Activated T-cell treated with anti-CD3 and anti-CD28 coated beads, Interleukin-2, amount 50 U/mL, for 24 hours (primary cell): ENCODE measurements at places on chromosomes 7 and 10.
A peak's percentile ranks its signal among the peaks of the same experiment; 100 is the strongest.

- DNase-seq, result no peak
Observed at GRCh38 chr7:77266291-77266794, 66.7 kb upstream of the FGL2 start.

DNA sequence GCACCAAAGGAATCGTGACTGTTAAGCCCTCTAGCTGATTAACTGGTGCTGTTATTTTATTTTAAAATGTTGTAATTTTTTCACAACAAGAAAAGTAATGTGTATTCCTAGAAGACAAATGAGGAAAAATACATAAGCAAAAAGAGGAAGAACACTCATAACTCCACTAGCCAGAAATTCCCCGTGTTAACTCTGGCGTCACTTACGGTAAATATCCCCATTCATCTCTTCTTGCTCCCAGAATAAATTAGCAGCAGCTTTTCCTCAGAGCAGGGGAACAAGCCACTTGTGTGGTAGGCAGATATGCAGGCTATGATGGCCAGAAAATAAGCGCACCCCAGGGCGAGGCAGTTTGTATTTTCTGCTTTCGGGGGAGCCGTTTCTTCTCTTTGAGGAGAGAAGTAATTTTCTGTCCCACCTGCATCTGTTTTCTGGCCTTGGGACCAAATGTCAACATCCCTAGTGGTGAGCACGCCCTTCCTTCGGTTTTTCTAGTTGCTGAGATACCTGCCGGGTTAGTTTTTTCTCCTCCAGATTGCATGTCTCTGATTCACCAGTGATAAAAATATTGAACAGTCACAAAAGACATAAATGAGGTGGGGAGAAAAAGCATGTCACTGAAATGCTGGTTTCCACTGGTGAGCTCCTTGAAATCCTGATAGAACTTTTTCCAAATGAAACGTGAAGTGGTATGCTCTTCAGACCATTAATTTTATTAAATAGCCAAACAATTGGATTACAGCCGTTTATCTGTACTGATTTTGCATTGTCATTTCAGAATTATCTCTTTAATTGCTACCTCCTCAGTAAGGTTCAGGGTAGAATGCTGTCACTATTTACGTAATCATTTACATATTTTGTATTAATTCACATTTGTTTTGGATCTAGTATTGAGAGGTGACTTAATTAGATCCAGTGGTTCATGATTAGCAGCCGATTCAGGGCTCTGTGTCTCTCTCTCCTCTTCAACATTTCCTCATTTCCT, 268.1 kb downstream of the CAMK1D start:
- DNase-seq, result no peak

- no peak for DNase-seq
Observed at GRCh38 chr7:88147949-88148348, 71.9 kb downstream of the SRI start.

DNA sequence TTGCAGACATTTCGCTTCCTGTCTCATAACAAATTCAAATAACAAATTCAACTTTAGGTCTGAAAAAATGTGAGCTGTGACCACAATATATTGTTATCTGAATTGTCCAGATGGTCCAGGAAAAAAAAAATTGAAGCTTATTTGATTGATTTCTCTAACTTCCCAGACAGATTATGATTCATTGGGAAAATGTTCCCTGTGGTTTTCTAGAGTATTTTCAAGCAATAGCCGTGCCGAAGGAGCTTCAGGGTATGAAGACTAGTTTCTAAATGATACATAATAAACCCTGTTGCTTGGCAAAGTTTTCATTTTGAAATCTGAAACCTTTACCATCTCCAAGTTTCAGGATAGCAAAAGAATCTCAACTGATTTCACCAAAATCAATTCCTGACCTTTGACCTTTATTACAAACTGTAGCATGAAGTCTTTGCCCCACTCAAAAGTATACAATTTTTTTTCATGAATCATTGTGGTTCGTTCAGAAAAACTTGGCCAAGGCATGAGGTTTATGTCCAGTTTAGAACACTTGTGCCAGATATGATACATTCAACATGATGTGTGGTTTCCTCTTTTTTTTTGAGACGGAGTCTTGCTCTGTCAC, 109.9 kb downstream of the JCAD start:
- no peak for DNase-seq

GRCh38 chr7:1693991-1694524, 24.0 kb downstream of the ELFN1 start:
- DNase-seq, result peak; percentile 20

DNA sequence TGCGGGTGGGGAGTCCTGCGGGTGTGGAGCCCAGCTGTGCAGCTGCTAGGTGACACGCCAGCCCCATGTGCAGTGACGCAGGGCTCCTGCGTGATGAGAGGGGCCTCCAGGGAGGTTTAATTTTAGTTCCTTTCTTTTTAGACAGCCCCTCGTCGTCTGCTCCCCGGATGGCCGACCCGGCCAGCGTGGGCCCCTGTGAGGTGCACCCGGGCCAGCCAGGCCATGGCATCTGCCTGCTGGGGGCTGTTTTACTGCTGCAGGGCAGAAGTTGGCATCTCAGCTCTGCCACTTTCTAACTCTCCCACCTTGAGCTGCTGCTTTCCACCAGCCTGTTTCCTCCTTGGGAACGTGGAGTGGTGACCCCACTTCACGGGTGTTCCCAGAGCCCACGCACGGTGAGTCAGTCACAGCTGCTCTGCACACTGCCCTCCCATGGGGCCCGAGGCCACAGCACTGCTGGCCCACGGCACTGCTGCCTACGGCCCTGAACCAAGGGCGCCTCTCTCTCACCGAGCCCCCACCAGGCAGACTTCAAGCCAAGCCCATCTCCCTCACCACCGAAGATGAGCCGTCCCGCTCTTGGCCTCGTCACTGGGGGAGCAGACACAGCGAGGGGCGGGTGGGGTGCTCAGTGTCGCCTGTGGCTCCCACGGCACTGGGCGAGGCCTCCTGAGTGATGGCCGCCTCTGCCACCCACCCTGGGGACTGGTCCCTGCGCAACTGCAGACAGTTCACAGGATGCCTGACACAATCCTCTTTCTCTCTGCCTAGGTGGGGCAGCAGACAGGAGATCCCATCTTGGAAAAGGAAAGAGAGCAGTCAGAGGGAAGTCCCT, 21.3 kb downstream of the CYP2W1 start:
- DNase-seq, result no peak

DNA sequence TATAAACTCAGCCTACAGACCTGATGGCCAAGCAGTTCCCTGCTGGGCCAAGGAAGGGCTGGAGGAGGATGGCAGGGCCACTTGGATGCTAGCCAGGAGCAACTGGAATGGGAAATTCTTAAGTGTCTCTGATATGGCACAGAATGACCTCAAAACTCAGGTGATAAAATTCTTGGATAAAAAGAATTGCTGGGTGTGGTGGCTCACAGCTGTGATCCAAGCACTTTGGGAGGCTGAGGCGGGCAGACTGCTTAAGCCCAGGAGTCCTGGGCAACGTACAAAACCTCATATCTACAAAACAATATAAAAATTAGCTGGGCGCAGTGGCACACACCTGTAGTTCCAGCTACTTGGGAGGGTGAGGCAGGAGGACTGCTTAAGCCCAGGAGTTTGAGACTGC, 14.0 kb upstream of the PKD1L1 start:
- DNase-seq, result no peak

DNA sequence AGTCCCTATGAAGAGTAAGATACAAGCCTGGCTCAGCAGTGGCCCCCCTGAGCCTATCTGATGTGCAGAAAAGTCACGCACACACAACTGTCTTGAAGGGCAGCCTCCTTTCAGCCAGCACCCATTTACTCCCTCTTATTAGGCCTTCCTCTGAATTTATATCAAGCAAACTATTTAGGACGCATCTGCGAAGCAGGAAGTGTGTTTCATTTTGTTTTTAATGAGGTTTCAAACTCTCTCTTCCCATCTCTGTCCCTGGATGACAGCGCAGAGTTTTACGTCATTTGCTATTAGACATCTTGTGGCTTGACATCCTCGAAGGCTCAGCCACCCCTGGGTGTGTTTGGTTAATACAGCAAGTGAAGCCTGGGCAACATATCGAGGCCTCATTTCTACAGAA, 79.5 kb downstream of the CUX1 start:
- DNase-seq, result no peak

DNA sequence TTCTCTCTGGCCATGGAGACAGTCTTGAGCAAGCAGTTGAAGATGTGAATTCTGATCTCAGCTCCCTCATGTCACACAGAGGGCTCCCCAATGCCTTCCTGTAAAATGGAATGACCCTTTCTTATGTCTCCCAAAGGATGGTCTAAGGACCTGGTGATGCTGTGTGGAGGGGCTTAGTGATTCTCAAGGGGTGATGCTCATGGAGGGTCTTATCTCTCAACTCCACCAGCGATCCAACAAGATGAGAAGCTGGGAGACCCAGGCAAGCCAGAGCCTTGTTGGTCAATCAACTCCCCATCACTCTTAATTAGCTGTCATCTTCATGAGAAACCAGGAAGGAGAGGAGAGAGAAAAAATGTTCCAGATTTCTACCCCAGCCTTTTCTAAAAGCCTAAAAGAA, 78.0 kb upstream of the SORCS3 start:
- DNase-seq, result no peak

DNA sequence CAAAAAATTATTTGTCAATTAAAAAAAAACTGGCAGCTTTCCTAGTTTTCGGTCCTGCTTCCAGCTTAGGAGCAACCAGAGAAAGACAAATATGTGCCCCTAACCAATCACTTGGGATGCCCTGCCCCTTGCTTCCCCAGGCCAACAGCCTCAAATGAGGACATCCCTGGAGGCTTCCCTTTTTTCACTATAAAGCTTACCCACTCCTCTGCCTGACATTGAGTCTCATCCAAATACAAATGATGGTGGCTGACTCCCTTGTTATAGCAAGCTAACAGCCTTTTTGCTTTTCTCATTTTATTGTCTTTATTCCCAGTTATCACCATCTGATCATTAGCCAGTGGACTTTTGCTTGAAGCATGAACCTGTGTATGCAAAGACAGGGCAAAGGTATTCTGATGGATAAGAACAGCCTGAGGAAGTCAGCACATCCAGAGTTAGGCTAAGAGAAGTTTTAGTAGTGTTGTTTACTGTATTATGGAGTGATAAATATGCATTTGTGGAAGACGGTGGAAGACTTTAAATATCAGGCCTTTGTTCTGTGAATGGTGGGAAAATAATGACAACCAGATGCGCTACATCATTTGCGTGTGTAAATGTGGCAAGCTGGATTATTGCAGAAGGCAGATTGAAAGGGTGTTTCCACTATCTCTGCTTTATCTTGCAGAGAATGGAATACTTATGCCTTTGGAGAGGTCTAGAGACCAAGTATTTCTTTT, 1.7 kb upstream of the CCM2 start:
- DNase-seq, result no peak

GRCh38 chr10:24397662-24398061, 188.7 kb downstream of the KIAA1217 start:
- DNase-seq, result no peak

DNA sequence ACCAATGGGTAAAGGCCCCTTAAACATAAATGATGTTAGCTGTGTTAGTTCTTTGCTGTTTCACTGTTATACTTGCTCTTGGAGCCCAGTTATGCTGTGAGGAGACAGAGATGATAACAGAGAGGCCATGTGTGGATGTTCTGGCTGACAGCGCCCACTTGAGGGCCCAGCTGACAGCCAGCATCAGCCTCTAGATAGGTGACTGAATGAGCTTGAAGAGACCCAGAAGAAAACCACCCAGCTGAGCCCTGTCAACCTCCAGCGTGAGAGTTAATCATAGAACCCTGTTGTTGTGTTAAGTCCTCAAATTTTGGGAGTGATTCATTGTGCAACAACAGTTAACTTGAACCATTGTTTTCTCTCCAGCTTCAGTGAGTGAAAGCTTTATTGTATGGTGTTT, 91.7 kb downstream of the GLRX3 start:
- no peak for DNase-seq

DNA sequence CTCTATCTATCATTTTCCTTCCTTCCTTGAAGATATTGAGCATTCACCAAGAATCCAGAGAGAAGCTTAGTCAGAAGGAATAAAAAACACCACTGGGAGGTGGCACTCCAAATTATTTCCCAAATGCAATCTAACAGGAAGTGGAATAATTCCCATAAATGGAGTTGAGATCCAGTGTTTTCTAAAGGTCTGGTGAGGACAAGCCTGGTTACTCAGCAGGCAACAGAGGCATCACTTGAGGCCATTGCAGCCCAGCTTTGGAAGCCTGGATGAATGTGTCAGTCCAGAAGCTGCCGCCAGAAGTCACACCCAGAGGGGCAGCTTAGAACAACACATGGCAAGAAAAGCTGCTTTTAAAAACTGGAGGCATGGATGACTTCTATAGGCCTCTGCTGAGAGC, 288.9 kb upstream of the KLF6 start:
- DNase-seq, result no peak

- DNase-seq, result no peak
Observed at GRCh38 chr10:105797234-105797890, 1156.3 kb downstream of the SORCS3 start.

GRCh38 chr7:150434240-150434639, 16.2 kb upstream of the GIMAP8 start:
- DNase-seq, result no peak

DNA sequence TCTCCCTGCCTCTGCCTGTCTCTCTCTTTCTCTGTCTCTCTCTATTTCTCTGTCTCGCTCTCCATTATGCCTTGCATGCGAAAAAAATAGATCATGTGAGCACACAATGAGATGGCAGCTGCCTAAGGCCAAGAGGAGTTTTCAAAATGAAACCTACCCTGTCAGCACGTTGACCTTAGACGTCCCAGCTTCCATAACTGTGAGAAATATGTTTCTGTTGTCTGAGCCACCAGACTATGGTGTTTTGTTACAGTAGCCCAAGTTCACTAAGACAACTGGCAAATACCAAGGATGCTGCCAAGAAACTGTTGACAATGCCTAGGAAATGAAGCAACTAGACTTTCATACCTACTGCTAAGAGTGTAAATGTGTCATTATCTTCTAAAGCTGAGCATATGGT, 70.6 kb upstream of the PLXDC2 start:
- DNase-seq, result no peak
